ENCODE measurements at places on chromosomes 7 and 10.

GRCh38 chr7:29105752-29106668 lies 40.3 kb downstream of the CPVL start:
- no peaks in the 10 kb centered on the region for H3K4me1 ChIP-seq
- peaks cover 6% of the 10 kb centered on the region for H3K27me3 ChIP-seq
- no peak overlapping the region for H3K4me3 ChIP-seq
- H3K27ac ChIP-seq, result no peak overlapping the region

DNA sequence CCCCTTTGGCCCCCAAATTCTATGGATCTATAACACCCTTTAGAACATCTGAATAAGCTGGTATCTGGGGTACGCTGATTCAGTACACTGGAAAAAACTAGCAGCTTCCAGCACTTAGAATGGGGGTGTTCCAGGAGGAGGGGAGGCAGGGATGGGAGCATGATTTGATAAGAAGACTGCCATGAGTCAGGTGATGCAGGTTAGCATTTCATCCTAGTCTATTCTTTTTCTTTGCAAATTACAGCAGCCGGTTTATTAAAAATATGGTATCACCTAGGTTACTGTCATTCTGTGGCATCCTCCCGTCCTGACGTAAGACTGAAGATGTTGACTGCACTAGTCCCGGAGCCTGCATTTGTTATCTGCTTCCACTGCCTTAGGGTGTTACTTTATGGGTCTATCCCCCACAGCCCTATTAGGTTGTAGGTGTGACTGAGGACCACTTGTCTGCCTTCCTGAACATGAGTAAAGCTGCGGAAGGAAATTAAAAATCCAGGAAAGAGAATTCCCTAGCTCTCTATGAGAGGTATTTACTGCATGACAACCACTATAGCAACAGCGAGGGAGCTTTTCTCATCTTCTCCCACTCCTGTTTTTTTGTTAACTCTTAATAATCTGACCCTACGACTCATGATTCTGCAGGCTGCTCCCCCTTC lies 1.9 kb downstream of the HTR5A start:
- H3K27ac ChIP-seq, result no peak overlapping the region
- H3K4me1 ChIP-seq, result no peaks in the 10 kb centered on the region
- H3K27me3 ChIP-seq, result peaks cover 26% of the 10 kb centered on the region

DNA sequence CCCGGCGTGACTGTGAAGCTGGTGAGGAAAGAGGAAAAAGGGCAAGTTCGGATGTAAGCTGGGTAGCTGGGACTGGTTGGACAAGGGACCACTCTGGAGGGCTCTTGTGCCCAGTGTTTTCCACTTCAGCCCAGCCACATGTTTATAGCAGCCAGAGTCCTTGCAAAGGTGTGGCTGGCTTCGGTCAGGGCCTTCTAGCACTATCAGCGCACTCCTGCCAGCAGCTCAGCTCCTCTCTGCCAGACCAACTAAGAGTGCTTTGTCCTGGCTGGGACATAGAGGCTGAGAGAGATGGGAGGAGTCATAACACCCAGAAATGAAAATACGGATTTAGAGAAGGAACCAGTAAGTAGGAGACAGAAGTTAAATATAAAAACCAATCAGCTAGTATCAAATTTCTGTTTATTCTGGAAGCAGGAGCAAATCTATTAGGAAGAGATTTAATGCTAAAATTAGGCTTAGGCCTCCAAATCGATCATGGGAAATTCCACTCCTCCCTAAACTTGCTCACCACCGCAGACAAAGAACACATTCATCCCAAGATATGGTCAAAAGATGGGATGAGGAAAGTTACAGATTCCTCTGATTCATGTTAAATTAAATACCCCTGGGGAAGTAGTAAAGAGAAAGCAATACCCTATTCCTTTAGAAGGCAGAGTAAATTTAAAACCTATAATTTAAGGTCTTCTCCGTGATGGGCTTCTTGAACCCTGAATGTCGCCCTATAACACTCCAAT lies 135.0 kb downstream of the RALA start:
- H3K4me1 ChIP-seq, result peaks cover 14% of the 10 kb centered on the region
- H3K27ac ChIP-seq, result no peak overlapping the region
- no peaks in the 10 kb centered on the region for H3K27me3 ChIP-seq

- no peak overlapping the region for H3K27ac ChIP-seq
- H3K36me3 ChIP-seq, result no peaks in the 10 kb centered on the region
- DNase-seq, result no peak
- H3K4me3 ChIP-seq, result no peak overlapping the region
- H3K27me3 ChIP-seq, result no peaks in the 10 kb centered on the region
Observed at GRCh38 chr10:48938990-48939536, 577 bp downstream of the LRRC18 start.

DNA sequence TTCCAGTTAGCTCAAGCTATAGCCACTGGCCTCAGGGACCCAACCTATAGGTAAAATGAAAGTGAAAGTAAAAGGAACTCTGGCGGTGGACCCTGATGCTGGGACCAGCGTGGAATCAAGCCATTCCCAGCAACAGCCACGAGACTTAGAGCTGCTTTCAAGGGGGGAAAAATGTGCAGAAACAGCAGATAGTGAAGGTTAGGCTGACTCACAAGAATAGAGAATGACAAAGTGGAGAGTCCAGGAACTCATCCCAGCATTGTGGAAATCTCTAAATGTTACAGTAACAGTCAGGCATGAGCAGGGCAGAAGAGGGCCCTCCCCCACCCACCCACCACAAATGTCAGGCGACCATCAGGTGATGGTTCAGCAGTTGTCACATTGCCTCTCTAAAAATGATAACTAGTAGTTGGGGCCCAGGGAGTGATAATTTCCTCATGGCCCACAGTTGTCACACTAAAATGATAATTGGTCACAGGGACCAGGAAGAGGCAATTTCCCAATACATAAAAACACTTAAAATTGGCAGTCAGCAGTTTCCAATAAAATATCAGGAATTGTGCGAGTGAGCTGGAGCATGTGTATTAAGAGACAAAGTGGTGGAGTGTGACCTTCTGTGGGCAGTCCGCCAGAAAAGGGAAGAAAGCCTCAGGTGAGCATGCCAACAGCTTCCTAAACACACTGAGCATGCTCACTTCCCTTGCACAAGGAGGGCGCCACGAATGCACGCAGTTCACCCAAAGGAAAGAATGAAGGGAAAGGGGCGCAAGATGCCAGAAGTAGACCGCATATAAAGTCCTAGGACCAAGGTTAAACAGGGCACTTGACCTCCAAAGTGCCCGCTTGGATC lies 129.8 kb upstream of the PPP1R3A start:
- H3K4me3 ChIP-seq, result peak overlapping the region; percentile 45
- H3K4me1 ChIP-seq, result peaks cover 18% of the 10 kb centered on the region
- no peak overlapping the region for H3K27ac ChIP-seq
- no peaks in the 10 kb centered on the region for H3K36me3 ChIP-seq

DNA sequence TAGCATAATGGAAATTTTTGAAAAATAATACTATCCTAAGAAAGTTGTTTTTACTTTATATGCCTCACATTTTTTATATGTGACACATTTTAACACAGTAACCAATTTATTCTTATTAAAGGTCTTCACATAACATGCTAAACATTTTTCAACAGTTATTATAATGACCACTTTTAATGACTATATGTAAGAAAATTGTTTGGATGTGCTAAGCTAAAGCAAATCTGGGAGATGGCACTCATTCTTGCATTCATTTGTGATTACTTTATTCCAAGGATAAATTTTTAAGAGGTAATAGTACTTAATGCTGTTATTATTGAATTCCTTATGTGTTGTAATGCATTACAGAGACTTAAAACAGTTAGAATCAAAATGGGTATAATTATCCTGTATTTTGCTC lies 88.1 kb downstream of the ANKIB1 start:
- no peak overlapping the region for H3K4me3 ChIP-seq
- no peak for DNase-seq
- H3K36me3 ChIP-seq, result peaks cover 31% of the 10 kb centered on the region

- no peak overlapping the region for H3K27ac ChIP-seq
- H3K4me1 ChIP-seq, result peaks cover 64% of the 10 kb centered on the region
- H3K4me3 ChIP-seq, result no peak overlapping the region
Observed at GRCh38 chr7:114936471-114936870, 14.6 kb downstream of the MDFIC start.

DNA sequence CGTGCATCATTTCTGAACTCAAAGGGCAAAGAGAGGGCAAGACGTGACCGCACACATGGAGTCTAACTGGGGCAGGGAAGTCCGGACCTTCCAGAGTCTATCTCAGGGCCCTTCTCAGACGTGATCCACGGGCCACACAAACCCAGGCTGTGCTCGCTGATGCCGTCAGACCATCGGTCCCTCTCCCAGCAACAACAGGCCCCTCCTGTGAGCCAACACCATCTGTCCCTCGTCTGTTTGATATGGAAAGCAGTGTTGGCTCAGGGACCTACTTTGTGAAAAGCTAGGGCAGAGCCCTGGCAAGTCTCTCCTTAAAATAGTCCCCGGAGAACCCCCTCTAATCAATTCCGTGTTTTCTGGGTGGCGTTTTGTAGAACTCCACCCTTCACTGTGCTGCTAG lies 208.8 kb downstream of the TCERG1L start:
- H3K27me3 ChIP-seq, result no peaks in the 10 kb centered on the region
- no peak overlapping the region for H3K27ac ChIP-seq
- no peak overlapping the region for H3K4me3 ChIP-seq
- DNase-seq, result no peak

GRCh38 chr10:113648478-113648877 lies 15.4 kb downstream of the NRAP start:
- H3K4me3 ChIP-seq, result no peak overlapping the region
- no peak overlapping the region for H3K27ac ChIP-seq
- DNase-seq, result no peak
- H3K27me3 ChIP-seq, result peaks cover 14% of the 10 kb centered on the region

- peaks cover 31% of the 10 kb centered on the region for H3K4me1 ChIP-seq
- H3K4me3 ChIP-seq, result no peak overlapping the region
- no peak overlapping the region for H3K27ac ChIP-seq
- no peaks in the 10 kb centered on the region for H3K27me3 ChIP-seq
- H3K36me3 ChIP-seq, result no peaks in the 10 kb centered on the region
Observed at GRCh38 chr7:151000897-151001495, 10.2 kb downstream of the NOS3 start.

- no peaks in the 10 kb centered on the region for H3K36me3 ChIP-seq
- DNase-seq, result no peak
- no peak overlapping the region for H3K4me3 ChIP-seq
- no peak overlapping the region for H3K27ac ChIP-seq
- peaks cover 21% of the 10 kb centered on the region for H3K4me1 ChIP-seq
- H3K27me3 ChIP-seq, result peaks cover 3% of the 10 kb centered on the region
Observed at GRCh38 chr10:13939391-13939790, 352.6 kb downstream of the PRPF18 start.

DNA sequence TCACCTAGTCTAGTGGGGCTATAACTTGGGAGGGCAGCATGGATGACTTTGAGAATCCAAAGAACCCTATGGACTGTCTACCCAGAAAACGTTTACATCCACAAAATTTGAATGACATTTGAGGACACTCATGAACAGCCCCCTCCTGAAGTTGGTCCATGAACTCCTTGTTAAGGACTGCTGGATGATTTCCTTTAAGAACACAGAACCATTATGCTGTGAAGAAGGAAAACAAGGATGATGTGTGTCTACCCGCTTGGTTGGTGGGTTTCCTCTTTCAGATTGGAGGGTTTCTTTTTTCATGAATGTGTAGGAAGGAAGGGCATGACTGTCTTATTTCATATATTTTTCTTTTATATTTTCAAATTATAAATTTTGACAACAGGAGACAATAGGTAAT lies 58.3 kb downstream of the ARID5B start:
- H3K4me3 ChIP-seq, result no peak overlapping the region
- peak overlapping the region; percentile 74 for H3K27ac ChIP-seq
- H3K36me3 ChIP-seq, result peaks cover 73% of the 10 kb centered on the region
- H3K4me1 ChIP-seq, result peaks cover 86% of the 10 kb centered on the region
- no peak for DNase-seq

DNA sequence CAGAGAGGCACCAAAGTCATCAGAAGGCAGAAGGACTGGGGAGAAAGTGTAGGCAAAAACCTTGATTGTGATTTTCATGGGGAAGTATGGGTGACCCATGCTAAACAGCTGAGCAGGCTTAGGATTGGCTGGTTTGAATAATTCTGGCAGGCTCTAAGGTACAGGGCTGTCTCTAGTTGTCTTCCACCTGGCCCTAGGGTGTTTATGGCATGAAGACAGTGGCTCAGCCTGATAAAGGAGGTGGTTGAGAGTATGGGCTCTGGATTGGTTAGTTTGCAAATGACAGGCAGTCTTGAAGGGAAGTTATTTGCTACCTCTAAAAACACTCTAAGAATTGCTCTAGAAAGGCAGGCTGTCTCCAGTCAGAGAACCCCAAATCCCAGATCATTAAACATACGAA lies 100.3 kb downstream of the STRA8 start:
- peaks cover 5% of the 10 kb centered on the region for H3K4me1 ChIP-seq
- no peaks in the 10 kb centered on the region for H3K36me3 ChIP-seq
- no peaks in the 10 kb centered on the region for H3K27me3 ChIP-seq
- H3K27ac ChIP-seq, result no peak overlapping the region
- no peak for DNase-seq
- no peak overlapping the region for H3K4me3 ChIP-seq

GRCh38 chr10:76270464-76270863 lies 839.0 kb downstream of the LRMDA start:
- peaks cover 3% of the 10 kb centered on the region for H3K36me3 ChIP-seq
- H3K27me3 ChIP-seq, result peaks cover 2% of the 10 kb centered on the region
- no peak for DNase-seq
- H3K27ac ChIP-seq, result no peak overlapping the region
- H3K4me3 ChIP-seq, result no peak overlapping the region
- H3K4me1 ChIP-seq, result no peaks in the 10 kb centered on the region

- no peak for DNase-seq
- peaks cover 10% of the 10 kb centered on the region for H3K27me3 ChIP-seq
- no peak overlapping the region for H3K27ac ChIP-seq
- H3K36me3 ChIP-seq, result no peaks in the 10 kb centered on the region
Observed at GRCh38 chr10:1648648-1649047, 88.7 kb downstream of the ADARB2 start.
